ENCODE measurements at places on chromosomes 11 and 22.

DNA sequence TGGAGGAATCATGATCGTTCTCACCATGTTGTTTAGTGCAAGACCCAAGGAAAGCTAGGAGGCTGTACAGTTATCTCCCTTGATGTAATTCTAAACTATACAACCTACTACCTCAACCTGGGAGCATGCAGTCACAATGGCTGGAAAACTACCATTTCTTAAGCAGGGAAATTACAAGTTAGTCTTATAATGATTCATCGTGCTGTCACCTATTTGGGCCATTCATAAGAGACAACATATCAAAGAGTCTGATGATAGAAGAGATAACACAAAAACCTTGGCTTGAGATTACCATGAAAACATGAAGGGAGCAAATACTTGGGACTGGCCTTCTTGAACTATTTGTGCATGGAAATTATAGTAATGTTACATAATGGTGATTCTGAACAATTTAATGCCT is 30.5 kb upstream of the BLID start:
- DNase-seq, result no peak

- DNase-seq, result no peak
Measured at GRCh38 chr11:134560566-134561330, 148.7 kb upstream of the B3GAT1 start.

DNA sequence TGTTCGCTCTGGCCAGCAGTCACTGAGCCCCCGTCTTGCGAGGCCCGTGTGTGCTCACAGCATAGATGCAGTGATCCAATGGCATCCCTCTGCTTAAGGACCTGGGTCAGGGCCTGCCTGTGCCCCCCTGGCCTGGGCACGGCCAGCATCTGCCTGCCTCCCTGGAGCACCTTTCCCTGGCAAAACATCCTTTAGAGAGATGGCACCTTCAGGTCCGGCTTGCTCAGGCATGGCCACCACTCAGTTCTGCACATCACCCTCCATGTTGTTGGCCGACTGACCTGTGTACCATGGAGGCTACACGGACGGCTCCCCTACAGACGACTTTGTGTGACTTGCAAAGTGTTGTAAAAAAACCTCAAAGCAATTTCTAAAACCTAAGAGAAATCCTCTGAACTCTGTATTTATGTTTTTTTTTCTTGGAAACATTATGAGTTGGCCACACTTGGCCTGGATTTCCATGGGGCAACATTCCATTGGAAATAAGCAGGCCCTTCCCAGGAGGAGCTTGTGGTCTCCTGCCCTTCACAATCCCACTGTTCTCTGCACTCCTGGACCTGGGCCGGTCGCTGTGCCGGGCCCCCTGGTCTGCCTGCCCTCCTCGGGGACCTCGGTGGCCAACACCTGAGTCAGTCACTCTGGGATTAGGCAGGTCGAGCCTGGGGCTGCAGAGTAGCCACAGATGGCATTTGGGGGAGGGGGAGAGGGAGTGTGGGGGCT is 592.4 kb downstream of the TBC1D22A start:
- DNase-seq, result no peak

DNA sequence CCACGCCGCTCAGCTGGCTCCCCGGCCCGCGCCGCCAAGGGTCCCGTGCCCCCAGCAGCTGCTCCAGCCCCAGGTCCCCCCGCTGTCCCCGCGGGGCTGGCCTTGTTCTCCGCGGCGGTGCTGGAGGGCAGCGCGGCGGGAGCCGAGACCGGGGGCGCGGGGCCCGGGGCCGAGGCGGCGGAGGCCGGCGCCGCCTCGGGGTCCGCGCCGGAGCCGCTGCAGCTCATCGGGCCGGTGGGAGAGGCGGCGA is 128 bp downstream of the TAF10 start:
- DNase-seq, result no peak

DNA sequence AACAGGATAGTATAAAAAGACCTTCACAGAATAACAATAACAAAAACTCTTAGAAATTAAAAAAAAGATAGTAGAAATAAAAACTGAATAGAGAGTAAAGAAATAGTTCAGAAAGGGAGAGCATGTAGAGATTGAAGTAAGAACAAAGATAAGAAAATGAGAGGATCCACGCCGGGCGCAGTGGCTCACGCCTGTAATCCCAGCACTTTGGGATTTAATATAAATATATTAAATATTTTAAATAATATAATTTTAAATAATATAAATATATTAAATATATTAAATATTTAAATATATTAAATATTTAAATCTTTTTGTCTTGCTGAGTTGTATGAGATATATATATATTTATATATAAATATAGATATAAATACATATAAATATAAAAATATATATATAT is 11.0 kb downstream of the APOA4 start:
- no peak for DNase-seq

GRCh38 chr11:65546217-65546958 is 11.8 kb downstream of the LTBP3 start:
- no peak for DNase-seq
